OCI-LY7 (cell line): ENCODE measurements at places on chromosomes 5 and 9. TPM values are rescaled to one million over a fixed set of nuclear protein-coding genes. Genes with fewer than 3 reads are reported as not detected.

Gene ADRA1B
- total RNA-seq = not detected in 2 replicates

Gene GLRA1
- total RNA-seq = not detected in 2 replicates

Gene FGF10
- total RNA-seq = not detected in 2 replicates

Gene DNAJC18
- 7.1 and 12.6 TPM in 2 replicates for total RNA-seq

Gene FAM200C
- total RNA-seq = 3.7 and 5.1 TPM in 2 replicates

Gene ADAMTSL2
- total RNA-seq = not detected in 2 replicates

Gene FOXD4L3
- 0.42 and 0.68 TPM in 2 replicates for total RNA-seq

Gene ARHGEF28
- not detected in 2 replicates for total RNA-seq
